ENCODE measurements at places on chromosomes 2 and 18.

GRCh38 chr2:161170958-161171932 is 11.0 kb downstream of the TANK start:
- no peak for DNase-seq

GRCh38 chr2:33897741-33898140 is 298.6 kb upstream of the FAM98A start:
- no peak for DNase-seq

GRCh38 chr2:113980946-113981345 is 91.1 kb downstream of the ACTR3 start:
- no peak for DNase-seq

GRCh38 chr2:102020596-102021170 is 28.9 kb downstream of the IL1R2 start:
- peak; percentile 73 for DNase-seq

- DNase-seq: no peak
Observed at GRCh38 chr2:187174582-187174981, 273.5 kb downstream of the CALCRL start.
